Epithelial cell of proximal tubule (primary cell): ENCODE measurements at places on chromosomes 16 and 17.

DNA sequence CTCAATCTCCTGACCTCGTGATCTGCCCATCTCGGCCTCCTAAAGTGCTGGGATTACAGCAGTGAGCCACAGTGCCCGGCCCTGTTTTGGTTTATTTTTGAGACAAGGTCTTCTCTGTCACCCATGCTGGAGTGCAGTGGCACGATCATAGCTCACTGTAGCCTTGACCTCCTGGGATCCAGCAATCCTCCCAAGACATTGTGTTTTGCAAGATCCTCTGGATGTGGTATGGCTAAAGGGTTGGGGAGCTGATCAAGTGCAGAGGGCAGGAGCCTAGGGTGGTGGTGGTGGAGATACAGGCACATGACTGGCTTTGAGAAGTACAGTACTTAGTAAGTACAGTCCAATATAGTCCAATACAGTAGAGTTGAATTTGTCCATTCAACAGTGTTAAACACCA is 16.6 kb upstream of the TNS4 start:
- DNase-seq = no peak

GRCh38 chr17:74816905-74817620 is 40.9 kb upstream of the NAT9 start:
- no peak for DNase-seq

GRCh38 chr17:46027048-46027975 is 28.3 kb downstream of the STH start:
- no peak for DNase-seq

DNA sequence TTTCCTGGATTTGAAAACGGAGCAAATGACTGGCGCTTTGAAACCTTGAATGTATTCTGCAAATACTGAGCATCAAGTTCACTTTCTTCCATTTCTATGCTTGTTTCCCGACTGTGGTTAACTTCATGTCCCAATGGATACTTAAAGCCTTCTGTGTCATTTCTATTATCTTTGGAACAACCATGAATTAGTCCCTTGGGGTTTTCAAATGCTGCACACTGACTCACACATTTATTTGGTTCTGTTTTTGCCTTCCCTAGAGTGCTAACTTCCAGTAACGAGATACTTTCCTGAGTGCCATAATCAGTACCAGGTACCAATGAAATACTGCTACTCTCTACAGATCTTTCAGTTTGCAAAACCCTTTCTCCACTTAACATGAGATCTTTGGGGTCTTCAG is 32.3 kb downstream of the BRCA1 start:
- DNase-seq = no peak

GRCh38 chr17:28118362-28118761 is 75.9 kb downstream of the NLK start:
- no peak for DNase-seq
